ENCODE measurements at places on chromosomes 7 and 10.

GRCh38 chr7:155540553-155540952 is 5.8 kb downstream of the CNPY1 start:
- DNase-seq, result no peak

- no peak for DNase-seq
Measured at GRCh38 chr7:150753826-150754603, 16.8 kb downstream of the GIMAP5 start.

DNA sequence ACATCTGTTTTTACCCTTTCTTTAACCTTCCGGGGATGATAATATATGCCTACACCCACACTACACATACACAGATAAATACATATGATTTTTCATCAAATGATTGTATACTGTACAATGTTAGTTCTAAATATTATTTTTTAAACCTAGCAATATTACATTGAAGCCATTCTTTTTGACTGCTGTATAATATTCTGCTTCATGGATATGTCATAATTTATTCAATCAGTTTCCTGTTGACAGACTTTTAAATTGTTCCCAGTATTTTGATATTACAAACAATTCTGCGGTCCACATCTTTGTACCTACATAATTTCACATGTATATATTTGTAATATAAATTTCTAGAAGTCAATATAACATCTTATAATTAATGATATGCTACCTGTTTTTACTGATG is 59.0 kb upstream of the ITGB1 start:
- DNase-seq, result no peak

GRCh38 chr7:112550468-112551060 is 69.8 kb downstream of the LSMEM1 start:
- DNase-seq, result peak; percentile 62

Data from brain microvascular endothelial cell (primary cell).